ENCODE measurements at places on chromosomes 1 and 21.

- no peak for DNase-seq
Measured at GRCh38 chr1:165930961-165931360, 103.5 kb downstream of the UCK2 start.

- DNase-seq: no peak
Measured at GRCh38 chr1:147316968-147317367, 74.5 kb downstream of the CHD1L start.

DNA sequence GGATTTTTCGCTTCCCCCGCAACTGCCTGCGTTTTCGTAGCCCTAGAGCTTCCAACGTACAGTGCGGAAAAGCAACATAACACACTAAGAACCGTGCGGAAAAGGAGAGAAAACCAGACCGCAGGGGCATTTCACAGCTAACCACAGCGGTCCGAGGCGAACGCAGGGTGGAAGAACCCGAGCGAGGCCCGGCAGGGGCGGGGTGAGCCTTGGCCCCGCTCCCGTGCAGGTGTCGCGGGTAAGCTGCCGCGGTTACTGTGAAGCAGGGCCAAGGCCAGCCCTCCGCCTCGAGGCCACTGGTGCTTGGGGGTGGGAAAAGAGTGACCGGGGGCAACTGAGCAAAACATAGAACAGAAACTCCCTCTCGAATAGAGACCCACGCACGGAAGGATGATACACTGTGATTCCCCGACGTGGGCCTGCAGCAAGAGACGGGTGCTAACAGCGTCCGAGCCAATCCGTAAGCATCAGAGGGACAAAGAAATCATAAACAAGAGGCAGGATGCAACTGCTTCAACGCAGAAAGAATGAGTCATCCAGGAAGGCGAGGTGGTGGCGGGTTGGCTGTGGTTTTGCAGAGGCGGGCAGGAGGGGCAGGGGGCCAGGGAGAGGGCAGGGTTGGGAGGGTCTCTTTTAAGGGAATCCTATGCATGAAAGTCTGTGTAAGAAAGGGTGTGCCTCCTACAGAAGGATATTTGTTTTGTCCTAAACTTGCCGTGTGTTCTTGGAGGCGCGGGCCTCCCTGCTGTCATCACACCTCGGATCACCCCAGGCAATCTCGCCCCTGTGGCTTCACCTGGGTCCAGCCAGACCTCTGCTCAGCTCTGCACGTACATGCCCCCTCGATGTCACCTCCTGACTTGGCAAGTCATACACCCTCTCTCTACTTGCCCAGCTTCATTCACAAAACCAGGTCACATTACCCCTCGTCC lies 7.3 kb downstream of the GNG4 start:
- peak; percentile 53 for DNase-seq

DNA sequence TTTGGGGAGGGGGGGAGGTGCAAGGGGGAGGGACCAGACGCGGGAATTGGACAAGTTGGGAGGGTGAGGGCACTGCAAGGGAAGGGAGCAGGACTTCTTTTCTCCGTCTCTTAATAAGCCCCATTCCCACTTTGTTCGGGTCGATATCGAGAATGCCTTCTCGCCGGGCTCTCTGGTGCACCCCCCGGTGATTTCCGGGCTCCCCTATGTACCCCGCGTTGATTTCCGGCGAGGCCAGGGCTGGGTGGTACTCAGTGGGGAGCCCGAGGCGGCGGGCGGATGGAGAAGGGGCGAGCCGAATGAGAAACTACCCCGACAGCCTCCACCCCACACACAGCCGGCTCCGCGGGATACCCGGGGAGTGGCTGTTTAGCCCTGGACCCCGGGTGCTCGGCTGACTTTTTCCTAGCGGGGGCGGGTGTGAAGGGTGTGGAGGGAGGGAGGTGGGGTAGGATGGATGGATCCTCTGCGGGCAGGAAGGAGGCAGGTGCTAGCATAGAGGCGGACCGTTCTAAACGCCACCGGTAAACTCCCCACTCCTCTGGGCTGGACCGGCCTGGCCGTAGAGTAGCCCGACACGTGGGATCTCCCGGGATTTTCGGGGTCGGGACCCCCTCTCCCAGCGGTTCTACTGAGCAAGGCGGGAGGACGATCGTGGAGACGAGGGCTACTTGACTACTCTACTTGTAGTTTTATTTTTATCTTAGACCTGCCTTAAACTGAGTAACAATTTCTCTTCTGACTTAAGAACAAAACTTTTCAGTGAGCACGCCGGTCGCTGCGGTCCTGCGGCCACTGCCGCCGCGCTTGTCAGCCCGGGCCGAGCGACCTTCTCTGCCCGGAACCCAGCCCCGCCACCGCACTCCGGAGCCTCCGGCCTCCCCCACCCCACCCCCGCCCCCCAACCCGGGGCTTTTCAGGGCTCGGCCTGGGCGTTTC lies 1.0 kb downstream of the RNF220 start:
- no peak for DNase-seq

- no peak for DNase-seq
Measured at GRCh38 chr1:66370462-66370971, 163.4 kb upstream of the SGIP1 start.

GRCh38 chr1:198638894-198639635 lies at the start of gene PTPRC:
Gene PTPRC, plus strand, starts transcription at chr1:198639040. Its CDS starts 229 bp downstream, at chr1:198639269.
- DNase-seq: no peak

DNA sequence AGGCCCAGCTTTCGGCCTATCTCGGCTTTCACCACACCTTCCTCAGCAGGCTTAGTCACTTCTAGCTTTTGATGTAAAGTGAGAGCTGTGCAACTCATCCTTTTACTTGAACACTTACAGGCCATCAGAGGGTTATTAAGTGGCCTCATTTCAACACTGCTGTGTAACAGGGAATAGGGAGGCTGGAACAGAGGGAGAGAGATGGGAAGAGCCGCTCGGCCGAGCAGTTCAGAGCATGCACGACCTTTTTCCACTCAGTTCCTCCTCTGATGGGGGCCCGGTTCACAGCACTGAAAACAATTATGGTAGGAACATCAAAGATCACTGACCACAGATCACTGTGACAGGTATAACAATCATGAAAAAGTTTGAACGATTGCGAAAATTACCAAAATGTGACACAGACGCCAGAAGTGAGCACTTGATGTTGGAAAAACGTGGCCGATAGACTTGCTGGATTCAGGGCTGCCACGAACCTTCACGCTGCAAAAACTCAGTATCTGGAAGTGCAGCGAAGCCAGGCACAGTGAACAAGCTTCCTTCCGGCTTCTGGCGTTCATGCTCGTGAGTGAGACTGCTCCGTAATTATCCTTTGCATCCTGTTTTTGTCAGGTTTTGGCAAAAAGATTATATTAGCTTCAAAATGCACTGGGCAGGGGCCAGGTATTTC lies 28.6 kb downstream of the AGPAT3 start:
- DNase-seq: no peak

DNA sequence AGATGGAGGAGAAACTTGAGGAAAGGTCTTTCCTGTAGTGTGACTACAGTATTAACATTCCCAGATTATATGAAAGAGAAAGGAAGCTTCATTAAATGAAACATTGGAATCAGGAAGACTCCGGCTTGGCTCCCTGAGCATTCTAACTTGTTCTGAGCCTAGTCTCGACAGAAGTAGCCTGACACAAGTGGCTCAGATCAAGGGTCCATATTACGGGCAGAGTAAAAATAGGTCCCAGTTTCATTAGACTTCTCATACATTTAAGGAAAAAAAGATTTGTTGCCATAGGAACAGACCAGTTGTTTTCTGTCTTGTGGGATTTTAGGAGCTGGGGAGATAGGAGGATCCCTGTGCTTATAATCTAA lies 12.8 kb downstream of the SMAP2 start:
- no peak for DNase-seq

DNA sequence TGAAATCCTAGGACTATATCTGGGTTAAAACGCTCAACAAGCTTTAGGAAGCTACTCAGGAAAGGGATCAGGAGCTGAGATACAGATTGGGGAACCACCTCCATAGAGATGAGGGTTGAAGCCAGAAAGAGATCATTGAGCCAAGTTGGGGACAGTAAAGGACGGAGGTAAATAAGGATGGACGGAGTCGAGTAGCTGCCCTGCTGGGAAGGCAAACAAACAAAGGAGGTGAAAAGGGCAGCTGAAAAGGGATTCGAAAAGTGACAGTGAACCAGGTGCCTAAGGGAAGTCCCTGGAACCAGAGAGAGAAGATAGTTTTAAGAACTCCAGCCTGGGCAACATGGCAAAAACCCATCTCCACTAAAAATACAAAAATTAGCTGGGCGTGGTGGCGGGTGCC lies 6.3 kb upstream of the CAMSAP2 start:
- DNase-seq: no peak

DNA sequence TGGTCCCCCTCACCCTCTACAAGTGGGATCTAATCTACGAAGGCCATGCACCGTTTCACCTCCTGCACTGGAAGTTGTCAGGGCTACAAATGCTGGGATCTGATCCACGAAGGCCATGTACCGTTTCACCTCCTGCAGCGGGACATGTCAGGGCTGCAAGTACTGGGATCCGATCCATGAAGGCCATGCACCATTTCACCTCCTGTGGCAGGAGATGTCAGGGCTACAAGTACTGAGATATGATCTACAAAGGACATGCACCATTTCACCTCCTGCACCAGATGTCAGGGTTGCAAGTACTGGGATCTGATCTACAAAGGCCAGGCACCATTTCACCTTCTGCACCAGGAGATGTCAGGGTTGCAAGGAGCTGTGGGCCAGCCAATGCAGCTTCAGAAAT lies 7.0 kb downstream of the ALDH4A1 start:
- DNase-seq: no peak

GRCh38 chr1:225119307-225119706 lies 189.8 kb downstream of the DNAH14 start:
- no peak for DNase-seq

GRCh38 chr1:193516755-193517388 lies 330.5 kb upstream of the B3GALT2 start:
- no peak for DNase-seq

DNA sequence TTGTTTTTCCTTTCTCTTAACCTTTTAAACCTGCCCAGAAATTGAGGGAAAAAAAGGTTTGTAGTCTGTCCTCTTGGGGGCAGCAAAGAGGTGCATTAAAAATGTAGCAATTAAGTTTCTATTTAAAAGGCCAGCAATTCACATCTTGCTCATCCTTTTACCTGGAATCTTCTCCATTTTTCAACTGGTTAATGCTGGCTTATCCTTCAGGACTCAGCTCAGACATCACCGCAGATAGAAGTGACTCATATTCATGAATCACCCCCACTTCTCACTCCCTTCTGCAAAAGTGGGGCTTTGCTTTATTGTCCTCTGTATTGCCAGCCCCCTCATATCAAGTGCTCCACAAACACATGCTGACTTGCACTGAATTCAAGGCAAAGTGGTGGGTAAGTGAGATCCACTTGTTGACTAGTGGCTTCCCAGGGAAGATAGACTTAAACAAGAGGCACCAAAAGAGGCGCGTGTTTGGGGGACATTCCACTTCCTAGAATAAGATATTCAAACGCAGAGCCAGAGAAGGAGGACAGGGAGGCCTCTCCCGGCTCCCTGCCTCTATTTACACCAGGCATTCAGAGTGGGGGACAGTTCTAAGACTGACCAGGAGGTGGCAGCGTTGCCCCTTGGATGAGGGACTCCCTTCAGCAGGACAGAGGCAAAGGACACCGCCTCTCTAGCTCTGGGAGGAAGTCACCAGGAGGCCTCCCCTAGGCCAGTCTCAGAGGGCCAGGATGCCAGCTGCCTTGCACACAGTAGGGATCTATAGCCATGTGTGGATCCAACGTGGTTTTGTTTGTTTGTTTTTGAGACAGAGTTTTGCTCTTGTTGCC lies 23.2 kb upstream of the ZNF648 start:
- peak; percentile 66 for DNase-seq

GRCh38 chr1:244322791-244323521 lies 128.8 kb downstream of the ADSS2 start:
- no peak for DNase-seq

- DNase-seq: no peak
Measured at GRCh38 chr1:28751315-28752060, 14.7 kb downstream of the YTHDF2 start.

All from GM12891 (cell line).